HS-27A (cell line): ENCODE measurements at places on chromosomes 7 and 10.

- DNase-seq = no peak
These were observed 534.0 kb upstream of the FOXK1 start for GRCh38 chr7:4147926-4148620.

GRCh38 chr10:114716811-114717404, 58.8 kb upstream of the ABLIM1 start:
- no peak for DNase-seq

DNA sequence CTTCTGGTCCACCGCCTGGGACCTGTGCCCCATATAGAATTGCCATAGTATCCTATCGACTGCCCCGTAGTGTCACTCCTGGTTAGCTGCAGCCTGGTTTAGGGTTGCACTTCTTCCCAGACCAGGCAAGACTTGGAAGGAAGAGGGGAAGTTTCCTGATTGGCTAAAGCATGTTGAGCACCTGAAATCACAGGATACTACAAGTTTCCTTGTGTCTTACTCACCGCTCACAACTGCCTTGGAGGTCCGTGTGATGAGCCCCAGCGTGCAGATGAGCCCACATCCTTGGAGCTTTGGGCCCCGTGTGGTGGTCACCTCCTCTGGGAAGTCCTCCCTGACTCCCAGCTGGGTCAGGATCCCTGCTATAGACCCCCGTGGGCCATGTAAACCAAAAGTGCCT, 73.9 kb upstream of the GTF2I start:
- no peak for DNase-seq

DNA sequence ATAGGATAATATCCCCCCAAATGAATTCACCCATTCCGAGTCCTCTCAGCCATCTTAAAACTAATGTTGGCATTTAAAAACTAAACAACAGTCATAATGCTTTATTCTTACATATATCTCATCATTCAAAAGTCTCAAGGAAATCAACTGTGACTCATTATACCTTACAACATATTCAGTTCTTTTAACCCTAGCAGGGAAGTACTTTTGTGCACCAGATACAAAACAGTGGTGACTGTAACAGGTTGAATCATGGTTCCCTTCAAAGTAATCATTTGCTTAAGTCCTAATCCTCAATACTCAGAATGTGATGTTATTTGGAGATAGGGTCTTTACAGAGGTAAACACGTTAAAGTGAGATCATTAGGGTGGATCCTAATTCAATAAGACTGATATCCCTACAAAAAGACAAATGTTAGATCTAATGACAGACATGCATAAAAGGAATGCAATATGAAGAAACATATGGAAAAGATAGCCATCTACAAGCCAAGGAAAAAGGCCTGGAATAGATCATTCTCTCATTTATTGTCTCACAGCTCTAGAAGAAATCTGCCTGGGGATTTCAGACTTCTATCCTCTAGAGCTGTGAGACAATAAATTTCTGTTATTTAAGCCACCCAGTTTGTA, 42.3 kb downstream of the RELN start:
- no peak for DNase-seq

DNA sequence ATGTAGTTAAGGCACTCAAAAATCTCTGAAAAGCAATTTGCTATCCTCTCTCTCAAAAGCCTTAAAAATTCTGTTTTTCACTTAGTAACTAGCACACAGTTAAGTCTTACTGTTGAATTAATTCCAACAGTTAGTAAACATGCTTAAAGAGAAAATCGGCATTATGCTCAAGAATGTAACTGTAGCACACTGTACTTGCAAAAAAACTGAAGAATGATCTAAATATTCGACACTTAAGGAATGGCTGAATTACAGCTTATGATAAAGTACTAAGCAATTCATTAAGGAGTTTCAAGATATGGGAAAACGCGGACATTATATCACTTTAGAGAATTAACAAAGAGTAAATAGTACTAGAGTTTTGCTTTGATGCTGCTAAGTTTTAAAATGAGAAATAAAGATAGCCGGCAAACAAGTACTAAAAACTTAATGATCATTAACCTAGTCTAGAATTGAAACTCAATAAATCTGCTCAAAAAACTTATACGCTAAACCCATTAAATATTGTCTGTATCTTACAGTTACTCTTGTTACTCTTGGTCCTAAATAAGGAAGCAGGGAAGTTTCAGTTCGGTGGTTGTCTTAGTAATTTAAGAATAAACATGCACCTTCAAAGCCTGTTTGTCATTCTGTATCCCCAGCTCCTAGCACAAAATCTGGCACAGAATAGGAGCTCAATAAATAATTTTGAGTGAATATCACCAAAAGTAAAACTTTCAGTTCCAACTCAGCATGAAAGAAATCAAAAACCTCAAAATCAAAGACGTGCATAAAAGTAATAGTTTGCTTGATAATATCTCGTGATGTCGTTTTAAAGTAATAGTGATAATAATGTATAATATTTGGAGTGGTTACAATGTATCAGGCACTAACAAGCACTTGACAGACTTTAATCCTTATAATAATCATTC, 1.2 kb downstream of the TRDMT1 start:
- DNase-seq = no peak

GRCh38 chr10:16439295-16439694, 2.5 kb downstream of the PTER start:
- DNase-seq = no peak
